Suppressor macrophage treated with lipopolysaccharide for 1 hour (primary cell): ENCODE measurements at places on chromosomes 4 and X.
A peak's percentile ranks its signal among the peaks of the same experiment; 100 is the strongest.

DNA sequence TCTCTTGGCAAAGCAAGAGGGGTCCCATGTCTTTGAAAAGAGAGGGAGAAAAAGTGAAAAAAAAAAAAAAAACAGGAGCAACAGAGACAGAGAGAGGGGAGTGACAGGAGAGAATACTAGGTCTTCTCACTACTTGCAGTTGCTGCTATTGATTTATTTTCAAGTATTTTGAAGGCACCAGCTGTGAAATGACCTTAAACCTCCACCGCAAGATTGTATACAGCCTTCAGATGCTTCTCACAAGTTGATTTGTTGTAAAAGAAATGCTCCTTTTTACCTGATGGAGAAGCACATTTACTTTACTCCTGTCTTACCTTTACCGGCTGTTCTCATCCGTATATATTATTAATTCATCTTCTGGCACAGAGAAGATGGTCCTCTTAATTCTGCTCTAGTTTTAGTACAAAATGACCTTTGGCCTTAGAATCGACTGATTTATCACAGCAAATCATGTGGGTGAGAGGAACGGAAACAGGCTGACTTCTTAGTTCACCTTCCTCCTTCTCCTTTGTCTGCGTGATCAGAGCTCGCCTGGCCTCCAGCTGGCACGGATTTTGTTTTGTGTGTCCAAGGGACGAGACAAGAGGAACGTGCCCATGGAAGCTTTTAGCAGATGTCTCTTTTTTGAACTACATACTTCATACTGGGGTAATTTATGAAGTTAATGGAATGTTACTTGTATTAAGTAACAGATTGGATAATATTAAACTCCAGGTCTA lies 82.4 kb upstream of the PACRGL start:
- DNase-seq = peak; percentile 72

- DNase-seq = peak; percentile 8
Observed at GRCh38 chrX:64975491-64975890, 759 bp downstream of the ZC4H2 start.

GRCh38 chr4:48173056-48173991 lies 39.3 kb upstream of the TXK start:
- DNase-seq = peak; percentile 59

- DNase-seq = no peak
Observed at GRCh38 chr4:1449475-1449832, 43.2 kb upstream of the NKX1-1 start.

DNA sequence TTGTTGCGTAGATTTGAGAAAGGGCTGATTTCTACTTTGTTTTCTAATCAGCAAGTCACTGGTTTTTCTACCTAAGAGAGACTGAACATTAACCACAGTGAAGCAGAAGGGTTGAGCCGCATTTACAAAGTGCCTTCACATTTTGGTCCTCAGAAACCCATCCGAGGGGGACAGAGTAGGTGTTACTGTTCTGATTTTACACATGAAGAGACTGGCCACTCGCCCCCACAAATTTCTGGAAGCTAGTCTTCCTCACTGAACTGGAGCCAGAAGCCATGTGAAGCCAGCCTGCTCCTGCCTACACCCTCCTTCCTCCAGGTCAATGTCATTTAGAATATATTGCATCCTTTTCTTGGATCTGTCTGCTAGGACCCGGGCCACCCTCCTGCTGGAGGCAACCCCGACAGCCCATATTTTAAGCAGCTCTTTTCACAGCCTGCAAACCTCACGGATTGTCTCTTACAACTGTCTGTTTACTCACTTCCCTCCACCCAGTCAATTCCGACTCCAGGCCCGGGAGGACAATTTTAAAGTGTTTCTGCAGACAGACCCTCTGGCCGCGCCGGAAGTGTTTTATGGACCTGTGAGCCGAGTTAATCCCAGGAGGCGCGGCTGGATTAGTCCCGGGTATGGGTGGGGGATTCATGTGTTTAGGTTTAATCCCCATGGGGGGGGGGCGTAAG lies 73.2 kb upstream of the BCOR start:
- DNase-seq = peak; percentile 18

GRCh38 chrX:101365301-101365795 lies 16.8 kb upstream of the TIMM8A start:
- no peak for DNase-seq

GRCh38 chr4:148204892-148205291 lies 237.3 kb downstream of the NR3C2 start:
- DNase-seq = no peak

DNA sequence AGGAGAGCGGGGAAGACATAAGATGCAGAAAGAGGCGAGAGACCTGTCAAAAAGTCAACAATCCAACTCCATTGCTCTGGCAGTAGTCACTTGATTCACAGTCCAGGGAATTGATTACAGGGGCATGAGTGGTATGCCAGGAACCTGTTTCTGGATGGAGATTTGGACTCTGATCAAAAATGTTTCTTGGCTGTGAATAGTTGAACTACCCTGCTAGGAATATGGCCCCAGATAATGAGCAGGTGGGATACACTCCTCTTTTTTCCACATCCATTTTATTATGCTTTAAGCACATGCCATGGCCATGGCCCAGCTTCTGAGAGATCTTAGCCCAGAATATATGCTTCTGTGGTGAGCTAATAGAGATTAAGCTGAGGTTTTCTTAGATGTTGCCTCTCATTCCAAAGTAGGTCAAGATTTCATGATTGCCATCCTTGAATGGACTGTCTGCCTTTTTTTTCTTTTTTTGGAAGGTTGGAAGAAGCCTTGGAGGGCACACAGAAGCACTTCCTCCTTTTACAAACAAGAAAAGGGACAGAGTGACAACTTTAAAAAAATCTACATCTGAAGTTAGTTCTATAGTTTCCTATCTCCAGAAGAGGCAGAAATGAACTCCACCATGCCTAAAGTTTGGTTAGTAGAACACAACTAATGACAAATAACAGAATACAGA lies 121.9 kb downstream of the KIT start:
- DNase-seq = no peak

DNA sequence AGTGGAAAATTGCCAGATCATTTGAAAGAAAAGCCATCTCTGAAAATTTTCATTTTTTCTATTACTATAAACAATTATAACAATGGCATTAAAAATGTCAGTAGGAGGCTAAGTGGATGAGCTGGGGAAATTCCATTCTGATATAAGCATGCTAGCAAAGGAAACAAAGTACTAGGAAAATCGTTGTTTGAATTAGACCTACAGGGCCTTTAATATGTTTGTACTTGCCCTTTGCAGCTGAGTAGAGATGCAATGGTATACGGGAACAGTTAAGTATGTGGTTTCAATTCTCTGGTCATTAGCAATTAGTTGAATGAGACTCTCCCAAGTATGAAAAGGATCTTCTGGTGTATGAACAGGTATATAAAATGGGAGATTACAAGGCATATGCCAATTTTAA lies 452.2 kb downstream of the PCDH11X start:
- no peak for DNase-seq

DNA sequence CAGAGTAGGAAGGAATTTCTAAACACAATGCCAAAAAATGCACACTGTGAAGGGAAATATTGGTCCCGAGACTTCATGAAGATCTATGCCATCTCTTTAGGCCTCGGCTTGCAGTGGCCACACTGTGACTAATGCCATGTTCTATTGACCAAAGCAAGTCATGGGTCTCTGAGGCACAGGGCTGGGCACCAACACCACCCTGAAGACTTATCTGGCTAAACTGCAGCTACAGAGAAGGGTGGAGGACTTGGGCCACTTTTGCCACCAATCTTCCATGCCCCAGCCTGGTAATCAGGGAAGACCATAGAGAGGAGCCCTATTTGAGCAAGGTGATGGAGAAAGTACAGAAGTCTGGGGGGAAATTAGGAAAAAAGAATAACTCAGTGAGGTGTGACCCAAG lies 42.1 kb downstream of the HMX1 start:
- no peak for DNase-seq

DNA sequence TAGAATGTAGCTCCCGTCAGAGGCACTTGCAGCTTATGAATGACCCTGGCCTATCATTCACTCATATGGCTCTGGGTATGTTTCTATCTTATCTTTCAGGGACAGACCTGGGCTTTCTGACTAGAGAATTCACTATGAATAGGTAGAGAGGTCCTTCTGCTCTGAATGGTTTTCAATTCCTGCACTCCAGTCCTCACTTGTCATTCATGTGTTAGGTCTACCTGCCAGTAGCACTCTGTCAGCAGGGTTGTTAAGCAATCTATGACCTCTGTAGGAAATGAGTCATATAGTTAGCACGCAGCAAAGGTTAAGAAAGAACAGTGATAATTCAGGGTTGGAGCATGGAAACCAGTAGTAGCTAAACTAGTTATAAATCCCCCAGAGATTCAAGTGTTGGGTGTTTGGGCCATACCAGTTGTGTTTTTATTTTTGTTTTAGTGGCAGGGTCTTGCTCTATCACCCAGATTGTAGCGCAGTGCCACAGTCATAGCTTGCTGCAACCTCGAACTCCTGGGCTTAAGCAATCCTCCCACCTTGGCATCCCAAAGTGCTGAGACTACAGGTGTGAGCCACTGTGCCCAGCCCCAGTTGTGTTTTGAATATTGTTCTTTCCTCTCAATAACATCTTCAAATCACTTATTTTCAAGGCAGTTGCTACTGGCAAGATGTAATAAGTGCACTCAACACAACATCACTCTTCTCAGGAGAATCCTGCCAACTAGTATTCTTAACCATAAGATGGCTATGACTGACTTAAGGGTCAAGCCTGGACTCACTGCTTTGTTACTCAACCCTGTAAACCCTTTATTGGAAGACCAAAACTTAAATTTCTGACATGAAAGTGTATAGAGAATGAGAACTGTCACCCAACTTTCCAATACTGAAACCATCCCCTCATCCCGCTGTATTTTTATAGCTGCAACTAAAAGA lies 25.1 kb downstream of the ARL13A start:
- no peak for DNase-seq

- no peak for DNase-seq
Observed at GRCh38 chrX:124030520-124030919, 69.0 kb downstream of the STAG2 start.

- DNase-seq = no peak
Observed at GRCh38 chr4:187586892-187587291, 408.7 kb upstream of the ZFP42 start.

DNA sequence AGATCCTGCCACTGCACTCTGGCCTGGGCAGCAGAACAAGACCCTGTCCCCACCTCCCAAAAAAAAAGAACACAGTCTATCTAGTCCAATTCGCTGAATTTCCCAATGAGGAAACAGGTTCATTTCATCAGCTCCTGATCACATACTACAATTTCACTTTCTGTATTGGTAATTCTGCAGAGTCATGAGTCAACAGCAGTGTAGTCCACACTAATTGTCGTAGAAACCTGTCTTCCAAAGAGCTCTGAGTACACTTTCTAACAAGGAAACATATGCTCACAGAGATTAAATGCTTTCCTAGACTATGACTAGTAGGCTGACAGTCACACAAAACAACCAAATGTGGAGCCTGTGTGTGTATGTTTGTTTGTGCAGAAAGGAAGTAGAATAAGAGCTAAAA lies 91.9 kb downstream of the GPC4 start:
- peak; percentile 63 for DNase-seq

DNA sequence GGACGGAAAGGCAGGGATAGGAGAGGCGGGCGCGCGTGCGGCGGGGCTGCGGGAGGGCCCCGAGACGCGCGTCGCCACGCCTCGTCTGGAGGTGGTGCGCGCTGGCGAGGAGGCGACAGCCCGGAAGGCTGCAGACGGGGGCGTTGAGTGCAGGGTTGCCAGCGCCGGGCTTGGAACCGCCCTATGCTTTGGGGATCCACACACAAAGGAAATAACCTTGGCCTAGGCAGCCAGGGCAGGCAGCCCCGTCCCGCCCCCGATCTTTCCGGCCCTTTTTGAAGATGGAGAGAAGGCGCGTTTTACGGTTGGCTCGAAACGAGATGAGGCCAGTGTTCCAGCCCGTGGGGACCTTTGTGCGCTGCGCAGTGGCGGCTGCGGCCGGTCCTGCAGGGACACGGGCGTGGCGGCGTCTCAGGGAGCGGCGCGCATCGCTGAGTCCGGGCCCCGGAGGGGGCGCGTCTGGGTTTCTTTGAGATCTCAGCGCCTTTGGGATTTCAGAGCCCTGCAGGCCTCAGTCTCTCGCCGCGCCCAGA lies 50.8 kb upstream of the TRIM2 start:
- peak; percentile 89 for DNase-seq

GRCh38 chr4:39331191-39331590 lies 35.0 kb downstream of the RFC1 start:
- peak; percentile 20 for DNase-seq

- no peak for DNase-seq
Observed at GRCh38 chrX:79080141-79080540, 64.3 kb upstream of the GPR174 start.

DNA sequence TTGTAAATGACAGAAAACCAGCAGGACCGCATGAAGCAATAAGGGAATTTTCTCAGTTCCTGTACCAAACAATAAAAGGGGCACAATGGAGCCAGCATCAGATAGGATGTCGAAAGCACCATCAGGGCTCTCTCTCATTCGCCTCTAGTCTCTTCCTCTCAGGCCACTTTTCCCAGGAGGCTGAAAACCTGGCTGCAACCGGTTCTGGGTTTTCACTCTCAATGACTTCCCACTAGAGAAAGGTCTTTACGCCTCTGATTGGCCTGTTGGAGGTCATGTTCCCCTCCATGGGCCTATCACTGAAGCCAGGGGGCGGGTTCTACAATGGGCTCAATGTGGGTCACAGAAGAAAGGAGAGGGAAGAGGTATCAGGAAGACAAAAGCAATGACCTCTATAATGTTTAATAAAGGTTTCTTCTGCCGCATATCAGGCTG lies 29.3 kb downstream of the ZNF827 start:
- DNase-seq = peak; percentile 55

GRCh38 chr4:47713129-47713834 lies 124.6 kb downstream of the CORIN start:
- no peak for DNase-seq

GRCh38 chr4:100981447-100982204 lies 365.7 kb downstream of the PPP3CA start:
- peak; percentile 71 for DNase-seq

DNA sequence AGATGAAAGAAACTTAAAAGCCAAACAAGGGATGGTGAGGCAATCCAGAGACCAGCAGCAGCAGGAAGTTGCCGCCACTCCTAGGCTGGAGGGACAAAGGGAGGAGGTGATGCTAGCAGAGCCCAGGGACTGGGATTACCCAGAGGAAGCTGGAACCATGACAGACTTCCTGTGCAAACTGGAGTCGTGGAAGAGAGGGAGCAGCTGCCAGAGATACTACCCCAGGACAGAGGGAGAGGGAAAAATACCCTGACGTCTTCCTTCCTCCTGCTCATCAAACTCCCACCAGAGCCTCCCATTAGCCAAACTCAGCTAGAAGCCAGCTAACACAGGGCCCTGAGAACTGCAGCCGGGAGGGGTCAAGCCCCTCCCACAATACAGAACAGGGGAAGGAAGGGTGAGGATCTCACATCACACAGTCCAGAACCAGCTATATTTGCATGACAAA lies 101.2 kb upstream of the KLF3 start:
- peak; percentile 85 for DNase-seq
